ENCODE measurements at places on chromosomes 5 and 9.
A peak's percentile ranks its signal among the peaks of the same experiment; 100 is the strongest.

DNA sequence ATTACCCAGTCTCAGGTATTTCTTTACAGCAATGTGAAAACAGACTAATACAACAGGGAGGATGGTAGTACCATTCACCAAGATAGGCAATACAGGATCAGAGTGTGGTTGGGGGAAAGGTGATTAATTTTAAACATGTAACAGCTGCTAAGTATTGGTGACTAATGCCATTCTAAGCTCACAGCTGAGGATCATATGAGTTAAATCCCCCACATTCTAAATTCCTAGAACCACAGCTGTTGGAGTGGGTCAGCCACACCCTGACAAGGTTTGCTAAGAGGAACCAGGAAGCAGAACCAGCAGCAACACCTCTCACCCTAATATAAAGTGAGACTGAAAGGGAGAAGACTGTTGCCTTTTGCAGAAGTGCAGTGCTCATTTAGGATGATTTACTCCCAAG, 24.8 kb downstream of the HSPB3 start:
- no peak for DNase-seq

GRCh38 chr5:131992370-131992769, 19.1 kb downstream of the ACSL6 start:
- DNase-seq: no peak

GRCh38 chr9:126883636-126884035, 23.2 kb downstream of the ZBTB34 start:
- DNase-seq: no peak

DNA sequence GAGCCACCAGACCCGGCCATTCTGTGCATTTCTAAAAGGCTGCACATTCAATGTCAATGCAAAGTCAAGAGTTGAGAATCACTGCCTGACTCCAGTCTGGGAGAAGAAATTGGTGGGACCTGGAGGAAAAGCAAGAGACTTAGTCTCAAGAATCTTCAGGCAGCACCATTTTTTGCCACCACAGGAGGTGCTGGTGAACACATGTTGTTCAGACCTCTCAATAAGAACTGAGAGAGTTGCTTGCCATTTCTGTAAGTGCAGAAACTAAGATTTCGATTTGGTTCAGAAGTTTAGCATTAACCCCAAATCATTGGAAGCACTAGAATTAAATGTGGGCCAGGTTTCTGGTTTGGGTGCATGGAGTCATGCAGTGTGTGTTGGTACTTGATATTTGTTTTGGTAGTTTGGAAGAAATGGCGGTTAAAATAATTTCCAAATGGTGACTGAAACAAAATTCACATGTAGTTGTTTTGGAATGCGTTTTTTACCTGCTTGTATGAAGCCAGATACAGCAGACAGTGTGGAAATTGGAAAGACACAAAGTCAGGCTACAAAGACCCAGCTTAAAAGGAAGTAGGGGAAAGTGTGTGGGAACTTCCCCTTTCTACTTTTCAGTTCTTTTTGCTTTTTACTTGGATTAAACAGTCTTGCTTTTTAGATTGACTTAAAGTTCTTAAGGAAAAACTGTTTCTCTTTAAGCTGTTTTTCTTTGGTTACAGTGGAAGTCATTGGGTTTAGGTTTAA, 20.4 kb downstream of the PDE8B start:
- peak; percentile 56 for DNase-seq

GRCh38 chr5:8114597-8115266, 245.8 kb downstream of the MTRR start:
- DNase-seq: peak; percentile 51

GRCh38 chr9:87212605-87213021, 265.3 kb upstream of the GAS1 start:
- peak; percentile 38 for DNase-seq

Data from GM23338 (cell line).